NB4 (cell line): ENCODE measurements at places on chromosomes 12 and 14.
A peak's percentile ranks its signal among the peaks of the same experiment; 100 is the strongest.

DNA sequence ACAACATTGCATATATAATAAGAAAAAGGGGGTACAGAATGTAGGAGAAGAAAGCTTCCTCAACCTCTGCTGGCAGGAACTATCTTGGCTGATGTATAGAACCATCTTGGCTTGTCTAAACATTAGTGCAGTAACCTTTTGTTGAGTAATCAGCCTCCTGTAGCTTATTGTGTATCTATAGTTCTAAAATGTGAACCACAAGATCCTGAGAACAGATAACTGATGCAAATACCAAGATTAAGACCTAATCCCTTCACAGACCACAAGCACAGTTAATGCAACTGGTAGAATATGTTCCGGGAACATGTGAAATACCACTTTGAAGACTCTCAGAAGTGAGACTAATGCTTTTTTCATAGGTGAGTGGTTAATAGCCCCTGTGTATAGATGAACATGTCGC is 50.7 kb upstream of the KCNC2 start:
- peak; percentile 8 for DNase-seq

GRCh38 chr12:12996209-12996608 is 3.9 kb downstream of the HEBP1 start:
- no peak for DNase-seq

DNA sequence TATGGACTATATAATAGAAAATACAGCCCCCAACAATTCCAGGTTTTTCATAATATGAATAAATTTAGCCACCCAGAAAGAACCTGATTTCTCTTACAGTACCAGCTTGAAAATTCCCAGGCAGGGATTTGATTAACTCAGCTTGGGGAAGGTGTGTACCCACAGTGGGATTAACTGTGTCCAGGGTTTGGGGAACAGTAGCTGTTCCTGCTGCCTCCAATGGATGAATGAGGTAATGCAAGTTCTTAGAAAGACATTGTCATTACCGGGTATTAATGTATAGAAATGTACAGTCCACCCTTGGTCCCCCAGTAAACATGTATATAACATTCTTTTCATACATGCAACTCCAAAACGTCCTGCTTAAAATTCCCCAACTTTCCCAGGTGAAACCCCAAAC is 115.6 kb downstream of the LRIG3 start:
- peak; percentile 14 for DNase-seq

DNA sequence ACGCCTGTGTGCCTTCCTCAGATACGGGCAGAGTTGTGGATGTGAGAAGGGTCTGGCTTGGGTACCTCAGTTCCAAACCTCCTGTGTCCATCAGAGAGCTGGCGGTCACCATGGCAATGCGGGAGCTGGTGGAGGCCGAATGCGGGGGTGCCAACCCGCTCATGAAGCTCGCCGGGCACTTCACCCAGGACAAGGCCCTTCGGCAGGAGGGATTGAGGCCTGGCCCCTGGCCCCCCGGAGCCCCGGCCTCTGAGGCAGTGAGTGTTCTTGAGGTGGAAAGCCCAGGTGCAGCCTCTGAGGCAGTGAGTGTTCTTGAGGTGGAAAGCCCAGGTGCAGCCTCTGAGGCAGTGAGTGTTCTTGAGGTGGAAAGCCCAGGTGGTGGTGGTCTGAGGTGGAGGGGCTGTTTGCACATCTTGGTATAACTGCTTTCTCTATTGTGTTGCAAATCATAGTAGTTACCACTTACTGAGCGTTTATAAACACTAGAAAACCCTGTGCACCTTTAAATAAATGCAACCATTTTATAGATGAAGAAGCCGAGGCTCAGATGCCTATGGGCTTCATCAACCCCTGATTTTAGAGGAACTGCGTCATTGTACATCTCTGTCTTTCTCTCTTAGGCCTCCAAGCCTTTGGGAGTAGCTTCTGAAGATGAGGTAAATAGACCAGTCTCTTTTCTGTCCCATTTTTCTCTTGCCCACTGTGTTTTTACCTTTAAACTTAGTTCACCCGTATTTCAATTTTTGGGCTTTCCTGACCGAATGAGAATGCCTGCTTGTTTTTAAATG is 976 bp downstream of the PEX5 start:
- DNase-seq, result peak; percentile 9

GRCh38 chr12:685388-685787 is 22.1 kb upstream of the NINJ2 start:
- peak; percentile 27 for DNase-seq

DNA sequence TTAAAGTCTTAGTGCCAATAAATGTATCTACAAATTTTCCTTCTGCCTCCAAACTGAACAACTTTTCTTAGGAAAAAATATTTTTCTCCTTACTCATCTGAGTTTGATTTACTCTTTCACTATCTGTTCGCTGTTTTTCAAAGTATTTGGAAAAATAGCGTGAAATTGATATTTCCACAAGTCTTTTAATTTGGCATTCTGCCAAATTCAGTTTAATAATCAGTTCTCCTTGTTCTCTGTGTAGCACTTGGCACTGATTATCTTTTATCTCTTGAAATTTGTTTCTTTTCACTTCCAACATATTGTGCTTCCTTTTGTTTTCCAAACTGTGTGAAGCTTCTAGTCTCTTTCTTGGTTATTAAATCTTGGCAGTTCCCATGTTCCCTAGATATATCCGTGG is 559.8 kb downstream of the RPL10L start:
- DNase-seq, result no peak

GRCh38 chr14:87059060-87059839 is 933.7 kb downstream of the GALC start:
- no peak for DNase-seq

GRCh38 chr12:10218021-10218420 is 5.3 kb downstream of the GABARAPL1 start:
- DNase-seq, result no peak

DNA sequence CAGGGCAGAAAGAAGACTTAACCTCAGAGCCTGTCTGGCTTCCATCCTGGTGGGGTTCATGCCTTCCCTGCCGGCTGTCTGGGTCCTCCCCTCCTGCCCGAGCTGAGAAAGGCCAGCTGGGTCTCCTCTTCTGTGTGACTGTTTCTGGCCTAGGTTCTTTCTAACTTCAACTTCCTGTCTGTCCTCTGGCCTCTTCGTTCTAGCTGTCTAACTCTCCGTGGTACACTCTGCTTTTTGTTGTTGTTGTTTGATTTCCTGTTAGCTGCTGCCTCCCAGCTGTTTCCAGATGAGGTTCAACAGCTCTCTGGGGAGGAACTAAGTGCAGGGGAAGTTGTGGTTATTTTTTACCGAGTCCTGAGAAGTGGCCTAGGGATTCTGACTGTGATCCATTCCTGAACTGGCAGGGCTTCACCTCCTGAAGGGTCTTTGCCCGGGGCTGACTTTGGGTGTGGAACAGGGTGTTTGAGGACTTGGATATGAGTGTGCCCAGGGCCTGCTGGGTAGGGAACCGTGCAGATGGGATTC is 3.2 kb downstream of the MLXIP start:
- DNase-seq, result peak; percentile 95

GRCh38 chr12:54879579-54879978 is 25.3 kb downstream of the MUCL1 start:
- DNase-seq, result no peak

DNA sequence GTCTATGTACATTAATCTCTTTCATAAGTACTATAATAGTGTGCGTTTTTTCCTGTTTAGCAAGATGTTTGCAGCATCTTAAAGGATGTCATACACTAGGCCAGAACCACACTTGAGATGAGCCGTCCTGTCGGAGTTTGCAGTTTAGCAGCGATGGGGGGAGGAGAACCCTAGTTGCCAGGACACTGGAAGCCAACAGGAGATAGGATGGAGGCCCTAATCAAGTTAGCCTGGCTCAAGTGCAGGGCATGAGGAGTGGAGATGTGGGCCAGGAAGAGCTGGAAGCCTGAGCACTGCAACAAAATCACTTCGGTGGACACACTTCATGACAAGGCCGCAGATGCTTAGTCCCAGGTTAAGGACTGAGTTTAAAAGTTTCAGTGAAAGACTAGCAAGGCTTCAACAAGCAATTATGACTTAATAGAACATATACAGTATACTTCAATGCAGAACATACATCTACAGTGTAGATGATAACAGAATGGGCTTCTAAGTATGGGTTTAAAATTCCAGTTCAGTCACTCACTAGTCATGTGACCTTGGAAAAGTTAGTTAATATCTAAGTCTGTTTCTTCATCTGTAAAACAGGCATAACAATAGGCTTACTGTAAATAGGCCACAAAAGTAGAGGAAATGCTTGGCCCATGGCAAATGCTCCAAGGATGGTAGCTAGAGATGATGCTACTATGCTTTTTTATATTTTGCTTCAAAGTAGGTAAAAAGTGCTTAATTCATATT is 77.1 kb downstream of the PTPN21 start:
- no peak for DNase-seq

DNA sequence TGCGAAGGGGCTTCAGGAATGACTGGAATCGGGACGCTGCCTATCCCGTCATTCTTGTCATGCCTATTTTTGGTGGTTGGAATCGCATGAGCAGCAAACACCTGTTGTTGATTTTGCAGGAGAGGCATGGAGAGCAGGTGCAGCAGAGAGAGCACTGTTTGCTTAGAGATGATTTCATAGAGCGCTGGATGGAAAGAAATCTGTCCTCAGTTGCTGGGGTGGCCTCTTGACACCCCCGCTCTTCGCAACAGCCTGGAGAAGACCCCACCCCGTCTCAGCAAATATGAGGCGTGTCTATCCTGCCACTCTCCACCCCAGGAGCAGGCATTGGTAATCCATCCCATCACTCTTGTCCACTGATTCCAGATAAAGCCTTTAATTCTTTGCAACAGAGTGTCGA is 19.3 kb upstream of the NCOR2 start:
- no peak for DNase-seq

GRCh38 chr14:93787465-93788292 is 606 bp downstream of the PRIMA1 start:
- DNase-seq, result no peak

DNA sequence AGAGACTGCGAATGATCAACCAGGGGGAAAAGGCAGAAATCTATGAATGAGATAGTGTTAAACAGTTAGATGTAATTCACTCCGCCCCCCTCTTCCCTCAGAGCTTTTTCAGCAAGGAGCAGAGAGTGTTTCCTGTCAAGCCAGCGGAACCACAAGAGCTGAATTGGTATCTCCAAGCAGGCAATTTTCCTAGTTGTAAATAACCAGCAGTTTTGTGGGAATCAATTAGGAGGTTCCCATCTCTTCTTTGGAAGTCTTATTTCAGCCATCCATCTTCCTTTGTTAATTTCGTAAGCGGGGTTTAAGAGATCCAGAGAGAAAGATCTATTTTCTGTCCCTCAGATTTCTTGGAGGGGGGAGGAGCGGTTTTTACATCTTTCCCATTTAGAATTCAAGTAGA is 178.0 kb downstream of the FOXN3 start:
- no peak for DNase-seq

- no peak for DNase-seq
Measured at GRCh38 chr14:44609876-44610510, 102.9 kb upstream of the FSCB start.

DNA sequence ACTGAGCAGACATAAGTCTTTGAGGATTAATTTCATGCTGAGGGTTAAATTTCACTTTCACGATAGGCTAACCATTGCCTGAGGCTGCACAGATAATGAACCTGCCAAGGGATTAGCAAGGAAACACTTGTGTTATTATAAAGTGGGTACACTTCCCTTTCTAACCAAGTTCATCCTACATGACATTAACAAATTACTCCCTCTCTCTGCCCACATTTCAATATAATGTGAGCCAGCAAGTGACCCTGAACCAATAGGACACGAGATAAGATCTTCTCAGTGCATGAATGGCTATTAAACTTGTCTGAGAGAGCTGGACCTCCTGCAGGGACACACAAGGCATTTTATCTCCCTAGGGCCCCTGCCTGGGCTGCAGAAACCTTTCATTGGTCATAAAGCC is 173.5 kb downstream of the PAX9 start:
- DNase-seq, result peak; percentile 62

- no peak for DNase-seq
Measured at GRCh38 chr14:73607241-73607640, 5.1 kb upstream of the ACOT6 start.

DNA sequence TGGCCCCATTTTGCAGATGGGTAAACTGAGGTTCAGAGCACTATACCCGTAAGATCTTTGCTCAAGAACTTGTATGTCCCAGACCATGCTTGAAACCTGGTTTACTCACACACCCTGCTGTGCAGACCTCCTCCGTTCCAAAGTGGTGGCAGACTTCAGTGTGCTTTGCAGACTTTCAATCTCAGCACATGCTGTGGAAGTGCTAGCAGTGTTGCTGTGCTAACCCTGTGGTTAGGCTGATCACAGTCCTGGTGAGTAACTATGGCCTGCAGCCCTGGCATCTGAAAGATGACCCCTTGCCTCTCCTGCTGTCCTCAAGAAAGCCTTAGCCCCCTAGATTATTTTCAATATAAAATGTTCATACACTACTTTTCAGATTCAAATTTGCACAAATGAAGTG is 450.6 kb downstream of the DPF3 start:
- no peak for DNase-seq

- peak; percentile 72 for DNase-seq
Measured at GRCh38 chr14:24734917-24735500, 101.0 kb upstream of the GZMB start.

- peak; percentile 44 for DNase-seq
Measured at GRCh38 chr12:24780697-24781368, 168.1 kb downstream of the BCAT1 start.

GRCh38 chr12:1083151-1083888 is 92.3 kb downstream of the ERC1 start:
- no peak for DNase-seq

GRCh38 chr12:92143686-92144630 is 1.7 kb downstream of the BTG1 start:
- DNase-seq, result peak; percentile 97

GRCh38 chr12:114483996-114484395 is 78.1 kb upstream of the TBX5 start:
- no peak for DNase-seq

- DNase-seq, result peak; percentile 72
Measured at GRCh38 chr14:52706286-52706685, 714 bp upstream of the PSMC6 start.

- DNase-seq, result no peak
Measured at GRCh38 chr12:7061138-7061537, 620 bp downstream of the C1S start.

GRCh38 chr12:68189821-68190242 is 30.3 kb upstream of the IFNG start:
- peak; percentile 28 for DNase-seq

GRCh38 chr14:91229005-91229382 is 15.5 kb downstream of the GPR68 start:
- no peak for DNase-seq

GRCh38 chr12:24361877-24362580 is 412.6 kb upstream of the SOX5 start:
- DNase-seq, result no peak

DNA sequence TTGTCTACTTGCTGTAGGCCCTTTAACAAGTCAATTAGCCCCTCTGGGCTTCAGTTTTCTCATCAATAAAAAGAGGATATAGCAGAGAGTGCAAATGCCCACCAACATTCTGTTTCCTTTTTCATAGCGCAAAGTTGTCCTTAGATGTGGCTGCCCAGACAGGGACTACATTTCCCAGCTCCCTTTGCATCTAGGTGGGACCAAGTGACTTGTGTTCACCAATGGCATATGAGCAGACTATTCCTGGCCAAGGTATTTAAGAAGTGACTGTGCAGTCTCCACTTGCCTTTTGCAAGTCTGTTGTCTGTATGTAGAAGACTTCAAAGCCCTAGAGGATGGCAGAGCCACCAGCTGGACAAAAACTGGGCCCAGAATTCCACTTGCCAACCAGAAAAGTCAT is 59.7 kb downstream of the DAO start:
- peak; percentile 60 for DNase-seq

- peak; percentile 84 for DNase-seq
Measured at GRCh38 chr12:111248236-111249017, 120.5 kb downstream of the PHETA1 start.

GRCh38 chr12:5927732-5928516 is 17.1 kb downstream of the ANO2 start:
- no peak for DNase-seq

GRCh38 chr14:52852810-52853521 is 61.6 kb upstream of the GNPNAT1 start:
- DNase-seq, result no peak
